ENCODE measurements at places on chromosomes 6 and 20.

- peak; percentile 90 for DNase-seq
Measured at GRCh38 chr6:130018292-130018743, at the start of gene L3MBTL3. TSS of gene L3MBTL3 (plus strand) at chr6:130018581. CDS start at chr6:130042700, 24,119 bp downstream.

DNA sequence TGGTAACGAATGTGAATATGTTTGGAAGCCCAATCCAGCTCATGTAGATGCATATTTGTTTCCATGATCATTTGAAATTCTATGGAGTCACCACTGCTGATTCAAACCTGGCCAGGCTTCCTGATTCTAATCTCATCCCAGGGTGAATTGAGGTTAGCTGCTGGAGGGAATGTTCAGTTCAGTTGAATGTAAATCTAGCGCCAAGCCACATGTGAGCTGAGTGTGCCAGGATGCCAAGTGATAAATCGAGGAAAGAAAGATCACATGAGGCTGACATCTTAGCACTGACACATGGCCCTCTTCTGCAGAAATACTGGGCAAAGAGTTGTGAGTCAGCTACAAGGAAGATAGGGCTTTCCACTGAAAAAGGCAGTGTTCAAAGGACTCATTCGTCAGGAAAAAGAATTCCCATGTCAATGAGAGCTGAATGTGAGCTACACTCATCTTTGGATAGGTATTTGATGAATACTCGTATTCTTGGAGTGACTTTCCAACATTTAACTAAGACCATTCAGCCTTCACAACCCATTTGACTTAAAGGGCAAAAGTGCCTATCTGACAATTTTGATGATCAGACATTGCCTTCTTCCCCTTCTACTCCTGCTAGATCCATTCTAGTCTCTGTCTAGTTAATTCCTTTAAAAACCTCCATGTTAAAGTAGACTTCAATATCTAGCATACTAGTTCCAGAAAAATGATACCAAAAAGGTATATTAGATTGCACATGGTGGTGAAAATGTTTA lies 172.1 kb downstream of the MTFR2 start:
- DNase-seq: no peak

GRCh38 chr6:131379948-131380347 lies 193.1 kb upstream of the ARG1 start:
- DNase-seq: no peak

DNA sequence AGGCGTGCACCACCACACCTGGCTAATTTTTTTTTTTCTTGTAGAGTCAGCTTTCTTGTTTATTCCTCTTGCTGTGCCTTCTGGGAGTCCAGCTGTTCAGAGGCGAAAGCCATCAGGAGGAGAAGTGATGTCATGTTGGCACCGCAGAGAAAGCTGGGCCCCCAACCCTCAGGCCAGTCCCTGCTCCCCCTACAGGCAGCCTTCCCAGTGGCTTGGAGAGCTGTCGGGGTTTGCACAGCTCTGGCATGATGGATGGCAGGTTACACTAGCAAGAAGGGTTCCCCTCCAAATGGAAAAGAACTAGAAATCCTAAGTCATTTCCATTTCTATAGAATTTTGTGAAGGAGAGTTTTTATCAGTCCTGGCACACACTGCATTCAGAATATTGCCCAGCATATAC lies 72.6 kb downstream of the C6orf52 start:
- DNase-seq: no peak

DNA sequence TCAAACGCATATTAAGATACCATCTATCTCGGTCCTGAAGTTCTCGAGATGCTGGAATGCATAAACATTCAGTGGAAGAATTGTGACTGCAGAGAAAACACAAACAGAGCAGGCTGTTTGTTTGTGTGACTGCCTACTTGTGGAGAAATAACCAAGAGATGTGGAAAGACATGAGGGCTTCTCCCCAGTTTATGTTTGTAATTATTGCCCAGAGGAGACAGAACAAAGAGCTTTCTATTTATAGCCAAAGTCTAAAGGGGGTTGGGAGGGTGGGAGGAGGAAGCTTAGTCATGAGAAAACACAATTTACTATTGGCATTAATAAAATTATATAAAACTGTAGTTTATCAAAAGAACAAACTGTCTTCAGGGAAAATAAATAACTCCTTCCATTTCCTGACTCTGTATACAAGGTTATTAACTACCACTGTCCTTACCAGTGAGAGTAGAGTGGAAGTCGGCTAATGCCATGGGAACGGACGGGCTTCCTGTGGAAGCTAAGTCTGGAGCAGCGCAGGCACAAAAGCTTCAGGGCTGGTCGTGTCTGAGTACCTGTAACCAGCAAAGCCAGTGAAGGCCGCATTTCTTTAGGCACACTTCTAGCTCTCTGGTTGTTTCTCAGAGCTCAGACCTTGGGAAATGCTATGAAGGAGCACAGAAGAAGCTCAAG lies 200.2 kb upstream of the SUPT3H start:
- no peak for DNase-seq

GRCh38 chr6:166927935-166928643 lies 28.3 kb downstream of the RNASET2 start:
- no peak for DNase-seq

DNA sequence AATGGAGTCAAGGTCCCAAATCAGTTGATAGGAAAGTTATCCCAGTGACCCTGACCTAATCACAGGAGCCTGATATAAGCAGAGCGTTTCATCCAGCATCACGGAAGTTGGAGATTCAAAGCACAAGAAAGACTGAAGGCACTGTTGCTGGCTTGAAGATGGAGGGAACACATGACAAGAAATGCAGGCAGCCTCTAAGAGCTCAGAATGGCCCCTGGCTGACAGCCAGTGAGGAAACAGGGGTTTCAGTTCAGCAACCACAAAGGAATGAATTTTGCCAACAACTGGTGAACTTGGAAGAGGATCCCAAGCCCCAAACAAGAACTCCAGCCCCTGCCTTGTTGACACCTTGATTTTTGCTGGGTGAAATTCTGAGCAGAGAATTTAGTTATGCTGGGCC lies 778.5 kb downstream of the MAFB start:
- peak; percentile 34 for DNase-seq

GRCh38 chr20:63082308-63082938 lies 75.7 kb upstream of the BHLHE23 start:
- DNase-seq: no peak

GRCh38 chr20:31562241-31562640 lies 42.8 kb upstream of the ID1 start:
- no peak for DNase-seq

DNA sequence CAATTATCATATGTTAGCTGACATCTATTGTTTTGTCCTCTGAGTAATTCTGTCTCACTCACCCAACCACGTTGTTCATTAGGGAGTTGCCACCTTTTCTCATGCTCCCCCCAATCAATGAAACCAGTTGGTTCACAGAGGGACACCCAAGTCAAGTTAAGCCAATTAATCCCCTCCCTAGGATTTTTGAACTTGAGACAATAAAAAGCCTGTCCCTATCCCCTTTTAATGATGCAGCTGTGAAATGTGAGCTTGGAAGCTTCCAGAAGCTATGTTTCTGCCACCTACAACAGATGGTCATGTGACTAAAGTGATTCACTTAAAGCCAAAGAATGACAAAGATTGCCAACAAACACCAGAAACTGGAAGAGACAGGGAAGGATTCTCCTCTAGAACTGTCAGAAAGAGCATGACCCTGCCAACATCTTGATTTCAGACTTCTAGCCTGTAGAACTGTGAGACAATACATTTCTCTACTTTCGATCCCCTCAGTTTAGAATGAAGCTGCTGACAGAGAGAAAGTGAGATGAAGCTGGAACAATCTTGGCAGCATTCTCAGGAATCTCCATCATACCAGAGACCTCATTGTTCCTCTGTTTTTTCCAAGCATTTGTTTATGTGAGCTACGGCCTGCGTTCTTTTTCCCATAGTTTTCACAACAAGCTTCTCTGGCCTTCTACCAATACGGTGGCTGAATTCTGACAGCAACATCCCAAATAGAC lies 57.8 kb upstream of the TPD52L1 start:
- DNase-seq: no peak

- no peak for DNase-seq
Measured at GRCh38 chr20:43341511-43341910, 116.2 kb upstream of the SRSF6 start.

DNA sequence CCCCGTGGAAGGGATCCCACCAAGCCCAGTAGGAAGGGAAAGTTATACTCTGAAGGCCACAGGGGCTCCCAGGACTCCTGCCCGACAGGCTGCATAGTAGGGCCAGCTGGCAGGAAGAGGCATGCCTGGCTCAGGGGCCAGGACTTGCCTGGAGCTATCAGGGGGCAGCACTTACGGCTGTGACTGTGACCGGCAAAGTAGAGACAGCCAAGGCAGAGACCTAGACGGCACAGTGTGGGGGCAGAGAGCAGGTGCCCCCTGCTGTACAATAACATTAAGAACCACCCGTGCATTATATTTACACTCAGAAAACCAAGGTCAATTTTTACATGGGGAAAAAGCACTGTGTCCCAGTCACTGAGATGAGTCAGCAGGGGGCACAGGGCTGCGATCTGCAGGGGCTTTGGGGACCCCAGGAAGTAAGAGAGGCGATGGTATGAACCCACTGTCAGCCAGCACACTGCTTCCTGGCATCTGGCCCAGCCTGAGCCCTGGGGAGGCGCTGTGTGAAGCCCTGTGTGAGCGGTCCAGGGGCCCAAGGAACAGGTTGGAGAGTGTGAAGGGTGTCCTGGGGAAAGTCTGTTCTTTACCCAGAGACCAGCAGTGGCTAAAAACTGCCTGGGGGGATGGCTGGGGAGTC lies 9.9 kb downstream of the CCDC167 start:
- DNase-seq: no peak

GRCh38 chr6:52535711-52536423 lies 41.0 kb downstream of the TRAM2 start:
- no peak for DNase-seq

DNA sequence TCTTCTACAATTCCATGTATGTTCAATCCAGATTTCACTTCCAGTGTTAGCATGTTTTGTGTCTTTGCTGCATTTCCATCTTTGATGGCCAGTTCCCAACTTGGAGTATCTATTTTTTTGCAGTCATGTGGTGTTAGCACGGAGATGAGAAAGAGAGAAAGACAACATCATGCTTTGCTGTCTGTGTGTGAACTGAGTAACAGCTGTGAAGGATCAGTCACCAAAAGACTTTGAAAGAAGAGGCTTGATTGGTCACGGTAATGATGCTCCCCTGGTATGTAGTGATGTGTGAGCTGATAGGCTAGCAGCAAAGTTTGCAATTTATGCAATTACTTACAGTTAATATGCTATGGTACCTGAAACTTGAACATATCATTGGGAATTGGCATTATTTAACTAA lies 731.3 kb upstream of the NRSN1 start:
- no peak for DNase-seq

DNA sequence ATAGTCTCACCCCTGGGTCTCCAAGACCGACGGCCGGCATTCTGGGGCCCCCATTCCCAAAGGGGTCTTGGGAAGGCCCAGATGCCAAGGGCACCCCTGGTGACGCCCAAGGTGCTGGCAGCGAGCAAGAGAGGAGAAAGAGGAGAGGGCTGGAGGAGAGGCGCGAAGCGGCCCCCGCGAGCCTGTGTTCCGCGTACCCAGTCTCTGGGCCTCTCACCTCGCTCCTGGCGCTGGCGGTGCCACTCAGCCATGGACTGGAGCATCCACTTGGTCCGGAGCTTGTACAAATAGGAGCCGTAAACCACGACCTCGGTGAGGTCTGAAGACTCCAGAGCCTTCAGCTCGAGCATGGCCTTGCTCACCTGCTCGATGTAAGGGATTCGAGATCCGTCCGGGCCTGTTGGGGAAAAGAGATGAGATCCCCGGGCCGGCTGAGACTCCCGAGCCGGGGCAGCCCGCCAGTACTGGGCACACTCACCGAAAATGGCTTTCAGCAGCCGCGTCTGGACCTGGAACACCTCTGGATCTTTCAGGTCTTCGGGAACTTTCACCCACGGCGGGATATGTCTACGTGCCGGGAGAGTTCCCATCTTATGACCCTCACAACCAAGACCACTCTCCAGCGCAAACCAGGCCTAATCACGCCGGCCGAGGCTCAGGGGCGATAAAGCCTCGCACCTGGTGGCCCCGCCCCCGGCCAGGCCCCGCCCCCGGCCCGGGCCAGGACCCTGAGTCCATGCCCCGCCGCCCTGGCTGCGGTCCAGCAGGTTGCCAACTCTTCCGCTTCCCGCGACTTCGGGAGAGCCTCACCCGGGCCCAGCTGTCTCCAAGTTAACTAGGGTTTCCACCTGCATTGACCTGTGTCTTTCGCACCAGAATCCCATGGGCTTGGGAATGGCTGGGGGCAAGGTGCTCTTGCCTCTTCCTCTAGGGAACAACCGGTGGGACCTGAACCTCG lies at the start of gene DPPA5:
DPPA5 (minus strand) TSS at position 641 of the 958 bp plus-strand sequence; CDS start at position 590, 51 bp downstream.
- no peak for DNase-seq

DNA sequence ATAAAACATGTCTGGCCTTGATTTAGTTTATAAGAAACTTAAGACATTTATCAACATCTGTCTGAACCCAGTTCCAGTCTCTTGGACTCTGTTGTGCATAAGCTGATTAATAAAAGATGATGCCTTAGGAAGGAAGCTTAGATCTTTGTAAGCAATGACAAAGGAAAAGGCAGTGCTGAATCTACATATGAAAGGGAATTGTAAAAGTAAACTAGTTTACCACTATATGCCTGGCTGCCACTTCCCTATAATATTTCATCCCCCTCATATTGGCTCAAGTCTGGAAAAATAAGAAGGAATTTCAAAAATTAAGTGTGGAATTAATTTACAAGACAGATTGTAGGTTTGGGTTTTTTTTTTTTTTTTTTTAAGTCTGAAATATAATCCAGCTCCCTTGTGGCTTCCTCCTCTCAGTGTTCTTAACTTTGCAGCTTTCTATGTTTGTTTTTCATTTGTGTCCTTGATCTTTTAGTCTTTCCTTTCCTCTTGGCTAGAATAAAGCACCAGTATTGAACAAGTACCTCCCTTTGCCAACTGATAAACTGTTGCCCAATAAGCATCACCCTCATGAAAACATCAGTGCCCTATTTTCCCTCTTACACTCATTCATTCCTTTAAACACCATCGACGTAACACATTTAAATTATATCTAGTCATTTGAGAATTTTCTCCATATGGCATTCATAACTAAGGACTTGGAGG lies 146.7 kb upstream of the TBX18 start:
- no peak for DNase-seq

GRCh38 chr6:128161839-128162238 lies 261.0 kb upstream of the THEMIS start:
- no peak for DNase-seq

- no peak for DNase-seq
Measured at GRCh38 chr20:399182-399707, 8.9 kb upstream of the RBCK1 start.

DNA sequence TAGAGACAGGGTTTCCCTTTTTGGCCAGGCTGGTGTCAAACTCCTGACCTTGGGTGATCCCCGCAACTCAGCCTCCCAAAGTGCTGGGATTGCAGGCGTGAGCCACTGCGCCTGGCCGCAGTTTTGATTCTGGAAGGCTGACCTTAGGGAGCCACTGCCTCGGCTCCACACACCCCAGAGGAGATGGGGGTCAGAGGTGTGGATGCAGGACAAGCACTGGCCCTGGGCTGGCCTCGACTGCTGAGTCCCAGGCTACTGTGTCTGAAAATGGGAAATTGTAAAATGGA lies 1.5 kb downstream of the ZBP1 start:
- no peak for DNase-seq

Data from head of caudate nucleus (tissue), 42 donors.